Cardiac septum (tissue), 1 donor: ENCODE measurements at places on chromosomes 16 and 17. TPM values are rescaled to one million over a fixed set of nuclear protein-coding genes. Genes with fewer than 3 reads are reported as not detected.

The GNGT2 gene
- 1.2 TPM for total RNA-seq

The MFAP4 gene
- total RNA-seq, result 46.2 TPM

DNA sequence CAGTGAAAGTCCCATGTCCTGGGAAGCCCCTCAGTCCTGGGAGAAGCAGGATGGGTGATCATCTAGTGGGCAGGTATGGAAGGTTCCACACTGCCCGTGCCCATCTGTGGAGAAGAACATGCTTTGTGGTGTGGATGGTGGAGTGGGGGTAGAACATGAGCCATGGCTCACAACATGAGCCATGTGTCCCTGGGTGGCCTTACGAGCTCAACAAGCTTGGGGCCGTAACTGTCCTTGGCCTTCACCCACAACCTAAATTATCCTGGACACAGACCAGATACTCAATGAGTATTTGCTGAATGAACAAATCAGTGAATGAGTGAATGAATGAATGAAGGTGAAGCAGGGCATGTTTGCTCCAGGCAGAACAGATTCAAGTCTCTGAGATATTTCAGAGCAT is 13.5 kb downstream of the SOX8 start:
- DNase-seq, result no peak

DNA sequence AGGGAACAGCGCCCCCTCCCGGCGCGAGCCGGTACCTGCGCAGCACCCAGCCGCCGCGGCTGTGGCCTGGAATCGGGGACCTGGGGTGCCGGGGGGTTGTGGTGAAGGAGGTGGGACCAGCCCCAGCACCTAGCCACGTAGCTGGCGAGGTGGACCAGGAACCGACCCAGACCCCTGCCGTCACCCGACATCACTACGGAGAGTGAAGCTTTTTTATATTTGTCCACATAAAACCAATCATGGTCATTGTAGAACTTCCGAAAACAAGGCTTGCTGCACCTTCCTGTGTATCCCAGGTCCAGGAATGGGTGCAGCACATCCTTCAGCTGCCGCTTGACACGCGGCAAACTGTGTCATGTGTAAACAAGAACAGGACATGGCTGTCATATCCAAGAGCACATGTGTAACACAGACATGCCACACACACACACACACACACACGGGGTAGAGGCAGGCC is 1.3 kb downstream of the HBQ1 start:
- peak; percentile 91 for DNase-seq

DNA sequence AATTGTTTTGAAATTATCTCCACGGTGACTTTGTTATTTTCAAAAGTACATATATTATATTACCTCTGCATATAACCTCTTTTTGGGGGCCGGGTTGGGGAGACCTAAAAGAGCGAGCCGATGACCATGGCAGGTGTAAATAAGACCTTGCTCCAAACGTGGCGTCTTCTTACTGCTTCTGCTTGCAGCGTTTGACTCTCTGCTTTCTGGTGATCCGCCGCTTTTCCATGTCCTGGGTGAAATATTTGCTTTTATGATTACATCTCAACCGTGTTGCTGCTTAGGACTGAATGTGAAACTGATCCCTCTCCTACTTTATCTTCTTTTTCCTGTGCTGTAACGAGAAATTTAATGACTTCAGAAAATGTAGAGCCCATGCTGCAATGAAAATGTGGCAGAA is 18.1 kb downstream of the ATMIN start:
- no peak for DNase-seq

- DNase-seq, result no peak
Measured at GRCh38 chr16:7584561-7584960, 251.9 kb downstream of the RBFOX1 start.

GRCh38 chr17:21286066-21286770 is 1.7 kb downstream of the MAP2K3 start:
- DNase-seq, result peak; percentile 94

DNA sequence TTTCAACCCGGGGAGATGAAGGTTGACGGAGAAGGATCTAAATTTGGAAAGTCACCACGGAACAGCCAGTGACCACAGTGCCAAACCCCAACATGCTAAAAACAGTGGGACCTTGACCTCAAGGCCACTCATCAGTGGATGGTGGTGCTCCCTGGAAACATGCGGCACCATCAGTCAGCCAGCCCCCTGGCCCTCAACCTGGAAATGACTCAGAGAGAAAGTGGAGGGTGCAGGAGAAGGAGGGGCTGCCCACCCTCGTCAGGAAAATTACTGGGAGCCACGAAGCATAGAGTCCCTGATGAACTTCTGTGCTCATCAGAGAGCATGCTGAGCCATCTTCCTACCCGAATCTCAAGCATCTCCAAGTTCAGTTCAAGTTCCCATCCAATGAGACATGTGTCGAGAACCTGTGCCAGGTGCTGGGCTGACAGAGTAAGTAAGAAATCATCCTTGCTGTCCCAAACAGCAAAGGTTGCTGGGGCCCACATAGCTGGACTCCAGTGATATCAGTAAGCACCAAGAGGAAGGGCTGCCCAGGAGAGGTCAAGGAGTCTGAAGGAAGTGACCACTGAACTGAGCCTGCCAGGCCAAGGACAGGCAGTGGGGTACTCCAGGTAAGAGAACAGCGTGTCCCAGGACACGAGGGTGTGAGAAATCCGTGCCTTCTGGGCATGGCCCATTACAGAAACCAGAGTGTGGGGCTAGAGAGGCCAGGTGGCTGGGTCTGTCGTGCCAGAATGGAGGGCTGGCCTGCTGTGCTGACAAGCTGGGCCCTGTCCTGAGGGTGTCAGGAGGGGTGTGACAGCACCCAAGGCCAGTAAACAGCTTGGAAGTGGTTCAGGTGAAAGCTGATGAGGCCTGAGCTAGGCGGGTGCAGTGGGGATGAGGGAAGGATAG is 5.2 kb downstream of the PECAM1 start:
- DNase-seq, result peak; percentile 87

GRCh38 chr16:28604186-28604565 is 5.7 kb downstream of the SULT1A1 start:
- DNase-seq, result no peak

DNA sequence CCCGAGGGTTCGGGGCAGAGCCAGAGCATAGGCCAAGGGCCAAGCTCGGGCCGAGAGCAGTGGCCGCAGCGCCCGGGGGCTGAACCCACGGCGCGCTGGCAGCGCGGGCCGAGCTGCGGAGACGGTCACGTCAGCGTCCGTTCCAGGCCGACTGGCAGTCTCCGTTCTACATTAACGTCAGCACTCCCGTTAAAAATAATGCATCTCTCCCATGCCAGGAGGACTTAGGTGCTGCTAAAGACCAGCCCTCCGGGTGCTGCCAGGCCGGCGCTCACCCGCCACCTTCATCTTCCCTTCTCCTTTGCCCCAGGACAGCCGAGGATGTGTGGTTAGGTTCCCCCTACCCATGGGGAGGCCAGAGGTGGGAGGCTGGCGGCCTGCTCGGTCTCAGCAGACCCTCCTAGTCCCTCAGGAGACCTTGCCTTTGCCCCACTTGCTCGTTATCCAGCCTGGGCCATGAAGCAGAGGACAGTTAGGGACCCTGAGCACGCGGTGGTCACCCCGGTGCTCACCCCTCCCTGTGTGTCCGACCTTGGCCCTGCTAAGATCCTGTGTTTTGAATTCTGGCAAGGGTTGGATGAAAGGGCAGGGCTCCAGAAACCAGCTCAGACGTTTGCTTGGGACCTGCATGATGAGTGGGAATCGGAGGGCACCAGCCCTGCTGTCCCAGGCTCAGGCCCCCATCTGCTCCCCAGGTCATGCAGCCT is 572 bp downstream of the MPG start:
- DNase-seq, result no peak

DNA sequence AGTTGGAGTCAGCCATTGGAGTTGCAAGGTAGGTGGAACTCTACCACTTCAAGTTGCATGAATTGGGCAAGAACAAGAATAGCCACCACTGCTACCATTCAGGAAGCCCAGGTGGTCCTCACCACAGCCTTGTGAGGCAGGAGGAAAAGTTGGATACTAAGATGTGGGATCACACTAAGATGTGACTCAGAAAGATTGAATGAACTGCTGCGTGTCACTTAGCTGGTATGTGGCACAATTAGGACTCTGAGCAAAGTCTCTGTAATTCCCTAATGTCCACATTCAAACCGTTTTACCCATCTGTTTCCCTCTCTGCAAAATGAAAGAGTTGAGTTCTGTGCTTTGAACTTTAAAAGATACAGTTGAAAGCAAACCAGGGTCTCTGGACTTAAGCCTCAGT is 44.7 kb upstream of the HS3ST3A1 start:
- no peak for DNase-seq

DNA sequence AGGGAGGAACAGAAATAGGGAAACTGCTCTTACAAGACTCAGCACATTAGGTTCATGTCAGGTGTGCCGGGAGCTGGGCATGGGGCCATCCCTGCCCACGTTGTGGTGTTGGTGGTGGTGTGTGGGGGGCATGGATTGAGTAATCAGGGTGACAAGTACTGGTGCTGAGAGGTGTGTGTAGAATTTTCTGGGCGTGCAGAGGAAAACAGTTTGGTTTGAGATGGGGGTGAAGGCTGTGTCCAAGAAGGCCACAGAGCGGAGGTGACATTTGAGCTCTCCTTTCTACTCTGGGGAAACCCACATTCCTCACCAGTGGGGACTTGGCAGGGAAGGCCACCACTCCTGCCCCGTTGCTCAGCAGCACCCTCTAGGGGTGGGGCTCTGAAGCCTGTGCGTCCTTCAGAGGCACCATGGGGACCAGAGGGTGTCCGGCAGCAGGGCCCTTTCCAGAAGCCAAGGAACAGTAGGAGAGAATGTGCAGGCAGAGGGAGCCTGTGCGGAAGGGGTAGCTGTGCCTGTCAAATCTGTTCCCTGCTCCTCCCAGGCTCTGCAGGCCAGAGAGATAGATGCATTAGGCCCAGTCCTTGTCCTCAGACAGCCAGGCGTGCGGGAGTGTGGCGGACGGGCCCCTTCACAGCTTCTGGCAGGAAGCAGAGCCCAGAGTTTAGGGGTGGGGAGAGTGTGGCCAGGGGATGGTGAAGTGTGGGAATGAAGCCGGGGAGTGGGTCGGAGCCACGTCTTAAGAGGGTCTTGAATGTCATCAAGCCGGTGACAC is 48.7 kb upstream of the GSE1 start:
- DNase-seq, result no peak

DNA sequence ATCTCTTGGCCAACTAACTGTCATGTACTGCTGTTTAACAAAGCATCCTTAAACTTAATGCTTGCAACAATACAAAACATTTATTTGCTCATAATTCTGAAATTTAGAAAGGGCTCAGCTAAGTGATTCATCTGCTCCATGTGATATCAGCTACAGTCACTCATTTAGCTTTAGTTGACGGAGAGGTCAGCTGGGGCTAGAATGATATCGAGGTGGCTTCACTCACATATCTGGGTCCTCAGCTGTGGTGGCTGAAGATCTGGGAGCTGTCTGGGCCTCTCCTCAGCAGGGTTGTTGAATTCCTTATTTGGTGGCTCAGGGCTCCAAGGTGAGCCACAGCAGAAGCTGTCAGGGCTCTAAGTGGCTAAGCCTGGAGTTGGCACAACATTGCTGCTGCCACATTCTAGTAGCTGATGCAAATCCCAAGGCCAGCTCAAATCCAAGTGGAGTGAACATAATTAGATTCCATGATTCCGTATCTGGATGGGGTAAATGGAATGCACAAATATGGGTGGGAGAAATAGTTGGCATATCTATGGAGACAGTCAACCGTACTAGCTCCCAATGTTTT is 62.8 kb downstream of the HS3ST3A1 start:
- no peak for DNase-seq

DNA sequence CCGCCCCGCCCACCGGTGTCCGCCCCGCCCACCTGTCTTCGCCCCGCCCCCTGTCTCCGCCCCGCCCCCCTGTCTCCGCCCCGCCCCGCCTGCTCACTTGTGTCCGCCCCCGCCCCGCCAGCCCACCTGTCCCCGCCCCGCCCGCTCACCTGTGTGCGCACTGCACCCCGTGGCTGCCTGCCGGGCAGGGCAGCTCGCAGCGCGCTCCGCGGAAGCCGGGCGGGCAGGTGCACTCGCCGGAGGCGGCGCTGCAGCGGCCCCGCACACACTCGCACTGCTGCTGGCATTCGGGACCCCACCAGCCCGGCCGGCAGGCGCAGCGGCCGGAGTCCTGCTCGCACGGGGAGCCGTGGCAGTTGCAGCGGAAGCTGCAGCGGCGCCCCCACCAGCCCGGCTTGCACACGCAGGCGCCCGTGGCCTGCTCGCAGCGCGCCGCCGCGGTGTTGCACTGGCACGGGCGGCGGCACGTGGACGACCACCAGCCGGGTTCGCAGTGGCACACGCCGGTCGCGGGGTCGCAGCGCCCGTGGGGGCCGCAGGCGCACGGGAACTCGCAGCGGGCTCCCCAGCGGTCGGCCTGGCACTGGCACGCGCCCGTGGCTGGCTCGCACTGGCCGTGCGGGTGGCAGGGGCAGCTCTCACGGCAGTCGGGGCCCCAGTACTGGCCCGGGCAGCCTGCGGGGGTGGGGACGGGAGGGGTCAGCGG is 2.1 kb downstream of the SCARF1 start:
- DNase-seq, result no peak

- DNase-seq, result no peak
Measured at GRCh38 chr16:80463326-80463725, 77.5 kb upstream of the DYNLRB2 start.

DNA sequence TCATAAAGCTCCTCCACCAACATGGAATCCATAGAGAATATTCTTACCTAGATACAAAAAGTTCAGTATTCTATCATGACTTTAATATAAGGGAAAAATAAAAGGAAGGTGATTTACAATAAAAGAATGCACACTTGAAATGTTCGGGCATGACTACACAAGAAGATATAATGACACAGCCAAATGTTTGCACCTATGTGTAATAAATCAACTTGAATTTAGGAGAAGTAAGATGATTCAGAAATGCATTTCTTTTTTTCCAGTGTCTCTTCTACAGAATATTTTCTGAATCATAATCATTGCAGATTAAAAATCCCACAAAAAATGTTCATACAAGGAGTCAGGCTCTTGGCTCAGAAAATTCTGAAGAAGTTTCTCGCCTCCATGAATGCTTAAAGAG is 404.0 kb upstream of the HSBP1 start:
- DNase-seq, result no peak

- DNase-seq, result peak; percentile 73
Measured at GRCh38 chr17:332558-333322, 19.9 kb downstream of the RPH3AL start.

DNA sequence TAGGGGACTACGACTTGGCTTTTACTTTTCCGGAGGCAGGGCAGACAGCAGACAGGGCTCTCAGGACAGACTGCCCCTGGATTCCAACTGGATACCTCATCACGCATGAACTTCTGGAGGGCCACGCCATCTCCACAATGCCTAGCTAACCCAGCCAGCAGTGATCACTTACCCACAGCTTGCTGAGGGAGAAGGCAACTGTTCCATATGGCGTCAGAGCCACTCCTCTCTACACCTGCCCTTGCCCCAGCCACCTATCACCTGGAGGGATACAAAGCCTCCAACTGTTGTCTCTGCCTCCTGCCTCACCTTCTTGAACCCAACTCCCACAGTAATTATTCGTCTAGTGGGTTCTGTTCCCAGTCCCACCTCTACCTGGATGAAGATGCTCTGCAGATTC is 8.8 kb downstream of the MYO19 start:
- DNase-seq, result peak; percentile 67

GRCh38 chr17:43713494-43714162 is 45.0 kb downstream of the SOST start:
- DNase-seq, result no peak

- no peak for DNase-seq
Measured at GRCh38 chr17:4719684-4720221, 9.3 kb downstream of the ARRB2 start.
